ENCODE measurements at places on chromosomes 2 and 18.
A peak's percentile ranks its signal among the peaks of the same experiment; 100 is the strongest.

DNA sequence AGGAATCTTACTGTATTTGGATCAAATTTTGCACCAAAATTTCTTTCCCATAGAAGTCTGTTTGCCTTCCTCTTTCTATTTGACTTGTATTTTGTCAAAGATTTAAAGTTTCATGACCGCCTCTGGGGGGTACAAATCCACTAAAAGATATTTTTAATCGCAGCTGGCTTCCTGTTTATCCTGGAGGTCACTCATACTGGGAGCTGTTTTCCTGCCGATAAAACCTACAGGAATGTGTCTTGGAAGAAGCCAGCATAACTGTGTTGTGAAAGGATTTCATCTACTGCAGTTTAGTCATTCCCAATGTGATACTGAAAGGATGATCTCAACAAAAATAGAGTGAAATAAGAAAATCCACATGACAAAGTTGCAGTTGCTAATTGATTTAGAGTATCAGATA, 184.0 kb downstream of the RIT2 start:
- peak; percentile 10 for DNase-seq

GRCh38 chr2:52343010-52343409, 1311.1 kb upstream of the NRXN1 start:
- DNase-seq: no peak

DNA sequence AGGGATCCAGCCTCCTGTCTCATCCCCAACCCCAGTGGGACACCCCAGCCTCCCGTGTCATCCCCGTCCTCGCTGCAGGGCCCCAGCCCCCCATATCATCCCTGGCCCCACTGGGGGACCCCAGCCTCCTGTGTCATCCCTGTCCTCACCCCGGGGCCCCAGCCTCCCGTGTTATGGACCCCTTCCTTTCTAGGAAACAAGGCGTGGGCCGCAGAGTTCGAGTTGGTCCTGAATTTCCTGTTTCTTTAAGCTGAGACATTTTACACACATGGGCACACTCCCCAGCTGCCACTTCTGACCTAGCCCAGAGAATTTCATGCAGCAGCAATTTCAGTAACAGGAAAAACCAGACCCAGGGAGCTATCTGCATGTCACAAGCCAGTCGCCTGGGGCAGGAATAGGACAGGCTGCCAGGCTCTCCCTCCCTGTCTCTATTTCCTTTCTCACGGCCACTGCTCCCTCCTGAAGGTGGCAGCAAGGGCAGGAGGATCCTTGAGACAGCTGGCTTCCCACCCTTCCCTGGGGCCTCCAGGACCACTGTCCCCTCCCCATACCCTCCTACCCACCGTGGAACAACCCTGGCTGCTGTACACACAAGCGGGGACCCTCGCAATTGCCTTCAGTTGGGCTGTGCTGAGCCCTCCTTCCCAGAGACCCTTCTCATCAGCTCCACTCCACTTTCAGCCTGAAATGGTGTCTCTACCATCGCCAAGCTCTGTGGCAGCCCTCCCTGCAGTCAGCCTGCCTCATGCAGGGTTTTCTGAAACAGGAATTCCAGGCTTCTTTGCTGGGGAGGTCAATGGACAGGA, 141.9 kb upstream of the ID2 start:
- DNase-seq: no peak

DNA sequence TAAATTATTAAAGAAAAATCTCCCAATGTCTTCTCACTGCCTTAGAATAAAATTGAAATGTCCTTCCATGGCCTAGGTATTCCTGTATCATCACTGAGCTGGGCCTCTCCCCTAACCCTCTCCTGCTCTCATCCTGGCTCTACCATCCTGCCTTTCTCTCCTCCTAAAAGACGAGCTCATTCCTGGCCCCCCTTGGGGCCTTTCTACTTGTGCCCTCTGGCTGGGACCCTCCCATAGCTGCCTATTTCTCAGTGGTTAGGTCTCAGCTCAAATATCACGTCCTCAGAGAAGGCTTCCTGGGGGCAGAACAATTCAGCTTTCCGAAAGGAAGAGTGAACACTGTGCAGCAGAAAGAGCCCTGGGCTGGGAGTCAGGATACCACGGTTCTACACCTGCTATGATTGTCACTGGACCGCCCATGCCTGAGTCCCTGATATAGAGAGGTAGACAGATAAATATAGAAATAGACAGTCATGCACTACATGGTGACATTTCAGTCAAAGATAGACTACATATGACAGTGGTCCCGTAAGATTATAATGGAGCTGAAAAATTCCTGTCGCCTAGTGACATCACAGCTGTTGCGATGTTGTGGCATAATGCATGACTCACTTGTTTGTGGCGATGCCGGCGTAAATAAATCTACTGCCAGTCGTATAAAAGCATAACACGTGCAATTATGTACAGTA, 9.4 kb downstream of the DNPEP start:
- DNase-seq: no peak
